ENCODE measurements at places on chromosomes 16 and 17.

- DNase-seq: no peak
Measured at GRCh38 chr16:73526011-73526804, 478.3 kb upstream of the ZFHX3 start.

GRCh38 chr16:88353691-88354090, 29.1 kb upstream of the ZNF469 start:
- no peak for DNase-seq

DNA sequence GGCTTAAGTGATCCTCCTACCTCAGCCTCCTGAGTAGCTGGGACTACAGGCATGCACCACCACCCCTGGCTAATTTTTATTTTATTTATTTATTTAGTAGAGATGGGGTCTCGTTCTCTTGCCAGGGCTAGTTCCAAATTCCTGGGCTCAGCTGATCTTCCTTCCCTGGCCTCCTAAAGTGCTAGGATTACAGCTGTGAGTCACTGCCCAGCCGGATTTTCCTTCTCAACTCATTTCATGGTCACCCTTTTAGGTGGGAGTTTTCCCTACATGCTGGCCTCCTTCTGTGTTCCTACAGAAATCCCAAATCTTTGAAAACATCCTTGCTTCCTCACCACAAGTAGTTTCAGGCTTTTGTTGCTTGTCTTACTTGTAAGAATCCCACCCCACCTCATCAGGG, 102.1 kb upstream of the SIAH1 start:
- DNase-seq: no peak

DNA sequence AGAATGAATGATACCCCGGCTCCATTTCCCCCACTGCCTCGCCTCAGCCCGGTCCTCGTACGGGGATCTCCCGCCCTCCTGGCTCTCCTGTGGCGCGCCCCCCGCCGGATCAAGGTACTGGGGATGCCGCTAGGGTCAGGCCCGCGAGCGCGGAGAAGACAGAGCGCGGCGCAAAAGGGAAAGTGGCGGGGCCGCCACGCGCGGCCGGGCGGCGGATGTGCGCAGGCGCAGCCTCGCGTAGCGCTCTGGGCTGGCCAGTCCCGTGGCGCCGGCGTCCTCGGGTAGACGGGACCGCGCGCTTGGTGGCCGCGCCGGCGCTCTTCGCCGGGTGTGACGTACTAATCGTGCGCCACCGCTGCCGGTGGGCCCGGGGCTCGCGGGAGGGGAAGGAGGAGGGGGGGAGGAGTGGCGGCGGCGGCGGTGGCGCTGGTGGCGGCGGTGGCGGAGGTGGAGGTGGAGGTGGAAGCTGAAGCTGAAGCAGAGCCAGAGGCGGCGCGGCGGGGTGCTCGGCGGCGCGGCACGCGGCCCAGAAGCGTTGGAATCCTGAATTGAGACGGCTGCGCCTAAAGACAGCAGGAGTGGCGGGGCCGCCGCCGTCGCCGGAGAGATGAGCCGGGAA, at the start of gene SENP3:
Gene SENP3, plus strand, starts transcription at position 331 of the 619 bp plus-strand sequence. CDS start 1,158 bp downstream, outside the sequence.
- DNase-seq: peak; percentile 88

DNA sequence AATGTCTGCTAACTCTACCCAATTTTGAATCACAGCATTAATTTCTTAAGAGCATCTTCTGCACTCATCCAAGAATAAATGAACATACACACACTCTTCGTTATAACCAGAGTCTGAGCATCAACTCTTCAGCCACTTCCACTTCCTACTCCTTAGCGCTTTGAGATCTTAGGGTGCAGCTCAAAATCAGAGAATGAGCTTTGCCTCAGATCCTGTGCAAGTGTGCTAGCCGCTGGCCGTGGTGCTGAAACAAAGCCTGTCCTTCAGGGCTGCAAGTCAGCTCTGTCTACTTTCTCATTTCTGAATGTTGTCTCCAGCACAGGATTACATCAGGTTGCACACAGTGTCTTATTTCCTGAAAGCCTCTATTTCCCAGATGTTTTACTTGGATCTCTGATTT, 165.4 kb downstream of the AIPL1 start:
- no peak for DNase-seq

DNA sequence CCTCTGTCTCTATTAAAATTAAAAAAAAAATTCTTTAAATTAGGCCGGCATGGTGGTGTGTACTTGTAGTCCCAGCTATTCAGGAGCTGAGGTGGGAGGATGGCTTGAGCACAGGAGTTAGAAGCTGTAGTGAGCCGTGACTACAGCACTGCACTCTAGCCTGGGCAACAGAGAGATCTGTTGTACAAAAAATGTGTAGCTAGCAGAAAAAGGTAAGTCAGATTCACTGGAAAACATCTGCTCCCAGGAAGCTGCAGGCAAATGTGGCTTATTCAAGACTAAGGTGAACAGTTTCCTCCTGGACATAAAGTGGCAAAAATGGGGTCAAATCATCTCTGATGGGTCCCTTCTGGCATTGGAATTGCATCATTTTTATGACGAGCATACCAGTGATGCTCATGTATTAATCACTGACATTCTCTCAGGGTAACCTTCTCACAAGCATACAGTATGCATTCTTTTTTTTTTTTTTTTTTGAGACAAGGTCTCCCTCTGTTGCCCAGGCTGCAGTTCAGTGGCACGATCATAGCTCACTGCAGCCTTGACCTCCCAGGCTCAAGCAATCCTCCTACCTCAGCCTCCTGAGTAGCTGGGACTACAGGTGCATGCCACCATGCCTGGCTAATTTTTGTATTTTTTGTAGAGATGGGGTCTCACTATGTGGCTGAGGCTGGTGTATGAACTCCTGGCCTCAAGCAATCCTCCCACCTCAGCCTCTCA, 48.7 kb downstream of the CPPED1 start:
- no peak for DNase-seq

- DNase-seq: peak; percentile 83
Measured at GRCh38 chr17:7296189-7296861, 1.9 kb upstream of the YBX2 start.

DNA sequence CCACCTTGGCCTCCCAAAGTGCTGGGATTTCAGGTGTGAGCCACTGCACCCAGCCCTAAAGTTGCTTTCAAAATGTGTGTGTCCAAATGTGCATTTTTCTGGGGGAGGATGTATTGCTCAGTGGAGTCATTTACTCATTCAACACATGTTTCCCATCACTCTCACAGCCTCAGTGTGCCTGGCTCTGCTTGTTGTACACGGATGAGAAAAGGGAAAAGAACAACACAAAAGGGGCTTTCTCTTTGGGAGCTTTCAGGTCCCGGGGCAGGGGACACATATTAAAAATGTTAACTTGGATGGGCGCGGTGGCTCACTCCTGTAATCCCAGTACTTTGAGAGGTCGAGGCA, 1.7 kb upstream of the PPL start:
- peak; percentile 33 for DNase-seq

GRCh38 chr17:80944326-80944725, 47.3 kb upstream of the CHMP6 start:
- no peak for DNase-seq

DNA sequence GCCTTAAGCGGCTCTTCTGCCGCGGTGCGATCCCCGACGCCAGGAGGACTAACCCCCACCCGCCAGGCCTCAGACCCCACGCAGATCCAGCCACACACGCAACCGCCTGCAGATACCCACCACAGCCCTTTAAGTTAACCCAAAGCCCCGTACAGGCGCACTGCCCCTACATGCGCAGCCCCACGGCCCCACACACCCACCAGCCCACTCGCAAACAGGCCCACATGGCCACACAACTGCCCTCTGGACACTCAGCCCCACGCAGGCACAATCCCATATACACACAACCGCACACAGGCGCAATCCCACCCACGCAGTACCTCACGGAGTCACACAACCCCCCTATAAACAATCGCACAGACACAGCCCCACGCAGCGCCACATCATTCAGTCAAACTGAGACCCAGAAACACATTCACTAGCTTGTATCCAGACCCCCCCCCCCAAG, 41.7 kb downstream of the RAI1 start:
- DNase-seq: no peak

DNA sequence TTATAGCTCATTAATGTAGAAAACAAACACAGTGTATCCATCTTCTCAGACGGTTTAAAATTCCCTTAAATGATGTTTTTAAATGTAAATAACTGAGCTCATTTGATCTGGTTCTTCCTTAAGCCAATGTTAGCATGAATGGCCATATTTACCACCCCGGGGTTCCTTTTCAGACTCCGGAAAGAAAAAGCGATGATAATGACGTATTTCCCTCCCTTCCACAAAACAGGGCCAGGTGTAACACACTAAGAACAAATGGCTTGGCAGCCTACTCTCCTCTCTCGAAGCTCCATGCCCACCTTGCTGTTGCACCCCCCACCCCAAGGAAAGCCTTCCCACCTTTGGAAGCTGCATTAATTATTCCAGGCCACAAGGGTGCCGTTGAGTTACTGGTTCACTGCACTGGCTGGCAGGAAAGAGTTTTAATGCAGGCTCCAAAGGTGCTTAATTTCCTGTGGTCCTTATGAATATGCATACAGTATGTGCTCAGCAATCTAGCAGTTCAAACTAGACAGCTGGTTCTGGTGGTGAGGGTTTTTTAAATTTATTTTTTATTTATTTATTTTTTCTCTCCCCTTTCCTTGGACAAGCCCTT, 378.9 kb downstream of the WWOX start:
- DNase-seq: no peak

- no peak for DNase-seq
Measured at GRCh38 chr16:81702506-81702905, 76.6 kb upstream of the PLCG2 start.

GRCh38 chr17:63550817-63551639, 751 bp downstream of the DCAF7 start:
- DNase-seq: peak; percentile 31

- no peak for DNase-seq
Measured at GRCh38 chr17:73061161-73061560, 31.3 kb downstream of the SLC39A11 start.

DNA sequence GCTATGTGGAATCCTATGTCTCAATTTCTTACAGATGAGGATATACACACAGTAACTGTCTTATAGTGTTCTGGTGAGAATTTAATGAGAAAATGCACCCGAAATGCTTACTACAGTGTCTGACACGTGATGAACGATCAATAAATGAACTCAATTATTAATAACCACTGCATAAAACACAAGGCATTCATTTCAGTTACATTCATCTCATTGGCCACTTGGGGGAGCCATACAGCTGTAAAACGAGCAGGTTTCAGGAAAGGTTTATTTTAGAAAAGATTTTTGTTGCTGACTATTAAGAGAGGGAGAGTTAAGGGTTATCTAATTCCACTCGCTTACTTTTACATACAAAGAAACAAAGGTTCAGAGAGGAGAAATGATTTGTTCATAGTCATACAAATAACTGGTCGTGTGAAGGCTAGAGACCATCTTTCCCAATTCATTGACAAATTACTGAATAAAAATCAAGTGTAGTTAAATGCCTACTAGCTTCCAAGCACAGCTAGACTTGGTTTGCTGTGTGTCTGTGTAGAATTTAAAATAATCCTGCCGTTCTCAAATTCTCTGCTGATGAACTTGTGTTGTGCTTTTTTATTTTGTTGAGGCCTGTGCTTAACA, 160.1 kb downstream of the MAP2K4 start:
- peak; percentile 68 for DNase-seq

- no peak for DNase-seq
Measured at GRCh38 chr17:4712526-4712925, 2.1 kb downstream of the ARRB2 start.

- no peak for DNase-seq
Measured at GRCh38 chr16:12868788-12869187, 32.6 kb upstream of the SHISA9 start.

GRCh38 chr17:47278561-47278960, 24.9 kb downstream of the ITGB3 start:
- DNase-seq: no peak

DNA sequence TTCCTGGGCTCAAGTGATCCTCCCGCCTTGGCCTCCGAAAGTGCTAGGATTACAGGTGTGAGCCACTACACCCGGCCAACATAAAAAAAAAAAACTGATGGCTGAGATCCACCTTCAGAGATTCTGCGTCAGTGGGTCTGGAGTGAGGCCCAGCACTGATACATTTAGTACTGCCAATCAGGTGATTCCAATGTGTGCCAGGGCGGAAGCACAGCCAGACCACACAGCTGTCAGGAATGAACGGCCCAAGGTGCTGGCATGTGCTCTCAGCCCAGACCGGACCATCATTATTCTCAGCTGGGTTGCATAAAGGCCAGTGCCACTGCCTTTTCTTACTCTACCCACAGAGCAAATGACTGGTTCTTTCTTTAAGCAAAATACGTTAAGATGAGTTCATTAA, 1.2 kb upstream of the BCO1 start:
- peak; percentile 23 for DNase-seq

GRCh38 chr16:86509759-86510464, 415 bp upstream of the FOXF1 start:
- no peak for DNase-seq

DNA sequence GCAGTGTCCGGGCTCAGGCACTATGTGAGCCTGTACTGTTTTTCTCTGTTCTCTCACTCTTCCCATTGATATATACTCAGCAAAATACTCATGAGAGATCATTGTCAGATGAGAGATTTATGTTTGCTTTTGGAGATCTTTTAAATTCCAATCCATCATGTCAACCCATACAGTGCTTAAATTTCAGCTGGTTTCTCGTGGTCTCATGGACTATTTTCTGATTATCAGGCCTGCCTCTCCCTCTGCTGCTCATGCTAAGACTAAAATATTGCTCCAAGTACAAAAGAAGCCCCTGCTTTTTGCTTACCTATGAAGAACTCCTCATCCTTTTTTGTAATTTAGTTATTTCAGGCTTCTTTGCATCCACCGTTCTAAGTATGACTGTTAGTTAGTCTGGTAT, 547.2 kb downstream of the KCNJ2 start:
- DNase-seq: peak; percentile 4

DNA sequence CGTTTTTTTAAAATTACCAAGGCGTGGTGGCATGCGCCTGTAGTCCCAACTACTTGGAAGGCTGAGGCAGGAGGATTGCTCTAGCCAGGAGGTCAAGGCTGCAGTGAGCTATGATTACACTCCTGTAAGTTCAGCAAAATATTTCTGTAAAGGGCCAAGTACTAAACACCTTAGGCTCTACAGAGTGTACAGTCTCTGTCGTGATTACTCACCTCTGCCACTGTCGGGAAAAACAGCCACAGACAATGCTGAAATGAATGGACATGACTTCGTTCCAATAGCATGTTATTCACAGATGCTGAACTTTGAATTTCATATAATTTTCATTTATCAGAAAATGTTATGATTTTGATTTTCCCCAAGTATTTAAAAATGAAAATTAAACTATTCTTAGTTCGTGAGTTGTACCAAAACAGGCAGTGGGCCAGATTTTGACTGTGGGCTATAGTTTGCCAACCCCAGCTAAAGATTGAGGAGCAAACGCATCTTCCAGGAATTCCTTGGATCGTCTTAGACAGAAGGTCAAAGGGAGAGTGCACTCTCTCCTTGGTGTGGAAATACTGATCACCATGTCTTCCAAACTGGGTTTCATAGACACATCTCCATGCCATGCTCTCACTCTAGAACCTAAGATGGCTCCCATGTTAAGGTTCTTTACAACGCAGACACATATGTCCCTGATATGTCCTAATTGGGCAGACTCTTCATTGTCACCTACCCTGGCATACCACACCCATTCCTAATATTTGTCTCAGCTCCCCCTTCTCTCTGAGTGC, 89.5 kb downstream of the MARF1 start:
- DNase-seq: no peak

GRCh38 chr17:1040216-1040600, 43.3 kb downstream of the TIMM22 start:
- peak; percentile 60 for DNase-seq

GRCh38 chr17:67044016-67044772, at the start of gene CACNG1:
Gene CACNG1 (plus strand): TSS chr17:67044554. CDS start chr17:67044661, 107 bp downstream.
- no peak for DNase-seq

All from Ammon's horn (tissue), 1 donor.